ENCODE measurements at places on chromosomes 2 and 18.

DNA sequence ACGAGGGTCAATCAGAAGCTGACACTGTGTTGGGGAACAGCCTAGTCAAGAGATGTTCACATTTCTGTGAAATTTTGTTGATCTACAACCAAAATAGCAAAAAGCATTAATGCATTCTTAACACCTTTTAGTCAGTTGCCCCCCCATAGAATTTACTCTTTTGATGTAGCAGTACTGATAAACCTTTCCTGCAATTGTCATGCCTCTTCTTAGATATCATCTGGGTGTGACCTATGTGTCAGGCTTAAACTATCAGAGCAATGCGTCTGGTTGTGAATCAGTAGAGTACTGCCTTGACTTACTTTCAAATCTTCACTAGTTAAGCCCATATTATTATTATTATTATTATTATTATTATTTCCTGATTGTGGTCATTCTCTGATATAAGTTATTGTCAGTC is 61.9 kb downstream of the GREB1L start:
- DNase-seq: no peak

- DNase-seq: no peak
These were observed 259.5 kb downstream of the EPHA4 start for GRCh38 chr2:221312634-221313033.

- no peak for DNase-seq
These were observed 191.9 kb downstream of the MYO3B start for GRCh38 chr2:170369894-170370293.

DNA sequence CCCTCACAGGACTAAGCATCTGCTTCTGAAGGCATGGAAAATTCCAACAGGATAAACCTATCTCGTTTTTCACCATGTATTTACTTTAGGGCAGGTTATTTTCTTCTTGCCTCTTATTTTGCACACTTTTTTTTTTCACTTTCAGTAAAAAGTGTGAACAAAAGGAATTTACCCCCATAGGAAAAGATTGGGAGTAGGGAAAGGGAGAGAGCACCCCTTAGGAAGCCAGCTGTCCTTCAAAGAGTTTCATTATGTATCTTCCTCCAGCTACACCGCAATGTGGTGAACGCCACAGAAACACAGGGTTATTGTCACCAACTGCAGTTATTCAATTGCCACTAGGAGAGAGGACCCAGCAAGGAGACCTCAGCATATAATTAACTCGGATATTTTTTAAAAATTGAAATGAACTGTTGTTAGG is 286.2 kb upstream of the VRK2 start:
- DNase-seq: no peak

DNA sequence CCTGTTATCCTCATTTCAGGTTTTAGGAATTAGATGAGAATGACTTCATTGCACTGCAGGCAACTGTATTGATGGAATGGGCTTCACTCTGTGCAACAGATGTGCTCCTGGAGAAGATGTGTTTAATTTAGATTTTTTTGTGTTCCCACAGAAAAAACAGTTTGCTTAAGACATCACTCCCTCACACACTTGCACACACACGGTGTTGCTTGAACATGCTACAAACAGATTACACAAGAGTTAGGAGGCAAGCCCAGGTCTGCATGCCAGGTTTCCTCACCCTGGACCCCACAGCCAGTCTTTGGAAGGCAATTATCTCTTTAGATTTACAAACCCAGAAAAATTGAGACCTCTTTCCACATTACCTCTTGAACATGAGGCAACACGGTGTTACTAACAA is 93.7 kb upstream of the KLHL29 start:
- DNase-seq: no peak

DNA sequence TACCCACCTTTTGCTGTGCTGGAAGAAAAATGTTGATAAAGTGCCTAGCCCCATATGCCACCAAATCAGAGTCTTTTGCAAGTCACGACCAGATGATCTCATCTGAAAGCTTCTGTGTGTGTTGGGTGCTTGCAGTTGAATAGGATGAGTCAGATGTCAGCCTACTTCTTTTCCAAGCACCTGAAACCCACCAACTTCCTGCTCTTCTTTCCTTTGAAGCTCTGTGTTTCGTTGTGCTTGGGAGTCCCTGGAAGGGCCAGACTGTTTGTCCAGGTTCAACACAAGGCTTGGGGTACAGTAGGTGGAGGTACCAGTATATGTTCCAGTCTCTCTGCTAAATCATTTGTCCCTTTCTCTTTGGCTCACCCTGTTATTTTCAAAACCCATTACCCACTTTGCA is 36.8 kb upstream of the LCLAT1 start:
- no peak for DNase-seq

- no peak for DNase-seq
These were observed 55.2 kb downstream of the TRAPPC12 start for GRCh38 chr2:3434654-3435053.

DNA sequence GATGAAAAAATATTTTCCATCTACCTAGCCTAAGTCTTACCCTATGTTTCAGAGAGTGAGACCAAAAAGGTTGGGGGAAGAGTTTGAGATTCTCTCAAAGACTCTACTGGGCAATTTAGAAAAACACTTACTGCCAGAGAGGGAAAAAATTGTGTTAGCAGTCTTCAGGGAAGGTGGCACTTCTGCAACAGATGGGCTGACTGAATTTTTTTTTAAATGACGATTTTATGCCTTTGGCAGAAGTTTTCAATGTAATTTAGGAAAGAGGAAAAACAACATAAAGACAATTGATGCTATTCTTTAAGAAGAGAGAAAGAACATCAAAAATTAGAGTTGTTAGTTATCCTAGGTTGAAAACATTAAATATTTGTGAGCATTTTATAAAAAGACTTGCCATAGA is 1894.5 kb upstream of the PIK3C3 start:
- no peak for DNase-seq

DNA sequence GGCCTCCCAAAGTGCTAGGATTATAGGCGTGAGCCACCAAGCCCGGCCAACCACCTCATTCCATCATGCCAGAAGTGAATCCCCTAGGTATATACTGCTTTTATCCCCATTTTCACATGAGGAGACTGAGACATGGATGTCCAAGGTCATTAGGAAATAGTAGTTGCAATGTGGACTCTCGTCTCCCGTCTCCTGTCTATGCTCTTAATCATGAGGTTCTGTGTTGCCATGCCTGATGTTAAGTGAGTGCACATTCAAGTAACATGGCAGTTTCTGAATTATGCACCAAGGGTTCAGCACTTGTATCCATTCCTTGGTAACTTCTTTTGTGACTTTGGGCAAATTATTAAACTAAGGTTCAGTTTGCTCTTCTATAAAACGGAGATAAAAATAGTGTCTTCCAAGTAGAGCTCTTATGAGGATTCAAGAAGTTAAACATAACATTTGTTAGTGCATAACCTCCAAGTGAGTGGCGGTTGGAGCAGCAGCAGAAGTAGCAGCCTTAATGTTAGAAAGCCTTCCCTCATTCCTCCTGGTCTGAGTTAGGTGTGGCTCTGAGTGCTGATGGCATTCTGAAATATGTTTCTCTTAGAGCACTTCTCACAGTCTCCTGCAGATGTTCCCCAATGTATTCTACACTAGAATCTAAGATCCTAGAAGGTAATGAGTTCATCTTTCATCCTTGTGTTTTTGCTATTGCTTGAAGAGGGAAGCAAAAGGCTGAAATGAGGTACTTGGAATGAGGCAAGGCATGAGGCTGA is 21.9 kb downstream of the SOCS6 start:
- DNase-seq: no peak

DNA sequence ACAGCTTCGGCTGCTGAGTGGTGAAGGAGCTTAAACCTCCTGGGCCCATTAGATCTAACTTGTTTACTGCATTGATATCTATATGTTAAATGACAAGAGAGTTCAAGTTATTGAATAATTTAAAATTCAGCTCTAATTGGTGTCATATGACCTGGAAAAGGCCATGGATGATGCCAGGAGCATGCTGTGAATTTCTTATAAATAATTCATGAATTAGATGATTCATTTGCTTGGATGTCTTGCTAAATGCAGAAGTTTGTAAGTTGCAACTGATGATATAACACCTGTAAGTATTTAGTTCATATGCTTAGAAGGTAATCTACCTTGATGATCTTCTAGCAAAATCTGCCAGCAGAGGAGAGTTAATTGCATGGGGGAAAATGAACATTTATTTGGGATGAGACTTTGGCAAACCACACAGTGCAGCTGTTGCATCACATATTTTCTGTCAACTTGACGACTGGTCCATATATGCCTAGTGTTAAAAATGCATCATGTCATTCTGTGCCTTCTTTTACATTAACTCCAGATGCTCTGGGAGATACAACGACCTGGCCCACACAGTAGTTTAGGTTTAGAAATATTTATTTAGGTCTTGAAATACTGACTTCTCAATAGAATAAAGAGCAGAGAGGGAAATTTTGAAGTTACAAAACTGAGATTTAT is 226.3 kb downstream of the KIAA1328 start:
- DNase-seq: no peak

- no peak for DNase-seq
These were observed 746.6 kb downstream of the CBLN2 start for GRCh38 chr18:71797554-71797953.
